Right renal cortex interstitium (tissue), 3 donors: ENCODE measurements at places on chromosomes 5 and 9. TPM values are rescaled to one million over a fixed set of nuclear protein-coding genes. Genes with fewer than 3 reads are reported as not detected.

SLC34A1 gene
- polyA plus RNA-seq = 157 TPM

AGPAT2 gene
- polyA plus RNA-seq = 40.3 TPM

OMD gene
- 1.1 TPM for polyA plus RNA-seq

BHMT2 gene
- 50.1 TPM for polyA plus RNA-seq

ARPC5L gene
- polyA plus RNA-seq = 38.7 TPM

ADAMTSL2 gene
- polyA plus RNA-seq = 1.4 TPM
